ENCODE measurements at places on chromosomes 4 and X. TPM values are rescaled to one million over a fixed set of nuclear protein-coding genes. Genes with fewer than 3 reads are reported as not detected.

Gene LPAR4
- total RNA-seq, result 0.50 TPM

Gene ABLIM2
- total RNA-seq, result 0.66 TPM

Gene MAD2L1
- 2.1 TPM for total RNA-seq

Gene MTMR8
- 1.0 TPM for total RNA-seq

Gene OTUD6A
- not detected for total RNA-seq

Gene PDGFRA
- 363 TPM for total RNA-seq

Gene ATOH1
- total RNA-seq, result not detected

Gene GUCY1A1
- 23.4 TPM for total RNA-seq

Gene PRDX4
- 189 TPM for total RNA-seq

Gene AWAT2
- total RNA-seq, result not detected

All from fibroblast of lung (primary cell).